ENCODE measurements at places on chromosomes 3 and 15.
A peak's percentile ranks its signal among the peaks of the same experiment; 100 is the strongest.

GRCh38 chr3:106629215-106629832, 747.9 kb upstream of the CCDC54 start:
- DNase-seq, result peak; percentile 72

DNA sequence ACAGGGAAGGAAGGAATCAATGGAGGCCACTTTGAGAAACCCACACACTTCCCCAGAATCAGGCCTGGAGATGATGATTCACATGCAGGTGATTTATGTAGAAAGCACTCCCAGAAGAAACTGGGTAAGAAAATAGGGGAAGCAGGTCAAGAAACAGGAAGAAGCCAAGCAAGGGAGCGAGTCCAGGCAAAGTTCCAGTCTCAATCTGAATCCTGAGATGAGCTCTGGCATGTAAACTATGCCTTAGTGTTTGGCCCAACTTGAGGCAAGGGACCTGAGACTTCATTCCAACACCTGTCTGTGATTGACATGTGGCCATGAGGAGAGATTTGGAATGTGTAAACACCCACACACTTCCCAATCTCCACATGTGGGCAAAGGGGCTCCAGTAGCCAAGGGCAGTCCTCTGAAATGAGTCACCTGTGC, 61.6 kb upstream of the CTNNB1 start:
- DNase-seq, result peak; percentile 78

DNA sequence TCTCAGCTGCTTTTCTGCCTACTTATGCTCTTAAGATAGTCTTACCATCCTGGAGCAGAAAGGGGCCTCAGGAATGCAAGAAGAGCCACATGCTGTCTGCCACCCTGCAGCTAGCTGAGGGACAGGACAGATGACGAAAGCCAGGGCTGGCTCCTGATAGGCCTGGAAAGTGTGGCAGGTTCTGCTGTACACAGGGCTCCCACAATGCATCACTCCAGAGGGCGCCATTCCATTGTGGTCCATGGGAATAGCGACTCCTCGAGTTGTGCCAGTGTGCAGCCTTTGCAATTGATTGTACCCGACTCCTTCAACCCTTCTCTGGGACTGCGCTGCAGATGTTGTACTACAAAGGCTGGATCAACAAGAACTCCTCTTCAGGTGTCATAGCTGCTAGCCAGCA, 11.2 kb downstream of the ACAN start:
- no peak for DNase-seq

DNA sequence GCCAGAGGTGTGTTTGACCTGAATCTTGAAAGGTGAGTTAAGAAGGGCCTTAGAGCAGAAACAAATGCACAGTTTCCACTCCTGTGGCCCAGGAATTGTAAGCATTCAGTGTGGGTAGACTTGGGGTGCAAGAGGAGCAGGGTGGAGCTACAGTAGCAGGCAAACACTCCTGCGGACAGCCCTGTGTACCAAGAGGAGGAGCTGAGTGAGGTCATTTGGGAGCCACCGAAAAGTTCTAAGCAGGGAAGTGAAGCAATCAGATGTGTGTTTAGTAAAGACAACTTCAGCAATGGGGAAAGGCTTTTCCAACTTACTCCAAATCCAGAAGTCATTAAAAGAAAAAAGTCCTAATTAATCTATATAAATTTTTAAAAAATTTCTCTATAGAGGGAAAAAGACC, 99.3 kb downstream of the ARHGEF26 start:
- no peak for DNase-seq

GRCh38 chr15:62821384-62822131, 221.0 kb upstream of the TPM1 start:
- no peak for DNase-seq

- DNase-seq, result no peak
Observed at GRCh38 chr3:134378384-134378783, 4.1 kb upstream of the AMOTL2 start.

- DNase-seq, result no peak
Observed at GRCh38 chr15:34436126-34436955, 1.3 kb downstream of the GOLGA8A start.

DNA sequence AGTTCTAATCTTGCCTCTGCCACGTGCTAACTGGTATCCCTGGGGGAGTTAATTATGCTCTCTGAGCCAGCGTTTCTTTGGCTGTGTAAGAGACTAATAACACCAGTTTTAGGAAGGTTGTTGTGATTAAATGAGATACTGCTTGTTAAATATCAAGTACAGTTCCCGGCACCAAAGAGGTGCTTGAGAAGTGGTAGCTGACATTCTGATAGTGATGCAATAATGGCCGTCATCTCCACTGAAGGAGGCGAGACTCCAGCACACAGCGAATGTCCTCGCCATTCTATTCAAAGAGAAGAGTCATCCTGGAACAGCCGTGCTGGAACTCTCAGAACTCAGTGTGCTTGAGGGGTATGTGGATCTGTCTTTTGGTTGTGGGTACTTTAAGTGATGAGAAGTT, 9.8 kb upstream of the C3orf70 start:
- DNase-seq, result no peak

DNA sequence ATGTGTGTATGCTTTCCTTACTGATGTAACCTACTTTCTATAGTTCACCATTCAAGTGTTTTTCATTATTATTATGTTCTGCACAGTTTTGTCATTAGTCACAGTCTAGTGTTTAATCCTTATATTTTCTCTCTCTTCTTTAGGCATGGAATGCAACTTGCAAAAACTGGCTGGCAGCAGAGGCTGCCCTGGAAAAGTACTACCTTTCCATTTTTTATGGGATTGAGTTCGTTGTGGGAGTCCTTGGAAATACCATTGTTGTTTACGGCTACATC, 6.9 kb downstream of the SUCNR1 start:
- no peak for DNase-seq
